ENCODE measurements at places on chromosomes 3 and 15.

DNA sequence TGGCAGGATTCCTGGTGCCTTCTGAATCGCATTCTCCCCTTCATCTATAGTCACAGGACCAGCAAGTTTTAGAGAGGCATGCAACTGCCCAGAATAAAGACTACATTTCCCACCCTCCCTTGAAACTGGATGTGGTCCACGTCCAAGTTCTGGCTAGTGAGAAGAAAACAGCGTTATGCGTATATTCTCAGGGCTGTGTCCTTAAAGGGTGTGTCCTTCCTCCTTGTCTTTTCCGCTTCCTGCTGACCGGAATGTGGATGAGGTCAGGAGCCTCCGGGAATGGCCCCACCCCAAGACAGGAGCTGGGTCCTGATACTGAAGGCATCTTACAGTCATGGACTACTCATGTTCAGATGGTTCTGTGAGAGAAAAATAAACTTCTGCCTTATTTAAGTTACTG lies 20.2 kb downstream of the CHST2 start:
- DNase-seq: no peak

DNA sequence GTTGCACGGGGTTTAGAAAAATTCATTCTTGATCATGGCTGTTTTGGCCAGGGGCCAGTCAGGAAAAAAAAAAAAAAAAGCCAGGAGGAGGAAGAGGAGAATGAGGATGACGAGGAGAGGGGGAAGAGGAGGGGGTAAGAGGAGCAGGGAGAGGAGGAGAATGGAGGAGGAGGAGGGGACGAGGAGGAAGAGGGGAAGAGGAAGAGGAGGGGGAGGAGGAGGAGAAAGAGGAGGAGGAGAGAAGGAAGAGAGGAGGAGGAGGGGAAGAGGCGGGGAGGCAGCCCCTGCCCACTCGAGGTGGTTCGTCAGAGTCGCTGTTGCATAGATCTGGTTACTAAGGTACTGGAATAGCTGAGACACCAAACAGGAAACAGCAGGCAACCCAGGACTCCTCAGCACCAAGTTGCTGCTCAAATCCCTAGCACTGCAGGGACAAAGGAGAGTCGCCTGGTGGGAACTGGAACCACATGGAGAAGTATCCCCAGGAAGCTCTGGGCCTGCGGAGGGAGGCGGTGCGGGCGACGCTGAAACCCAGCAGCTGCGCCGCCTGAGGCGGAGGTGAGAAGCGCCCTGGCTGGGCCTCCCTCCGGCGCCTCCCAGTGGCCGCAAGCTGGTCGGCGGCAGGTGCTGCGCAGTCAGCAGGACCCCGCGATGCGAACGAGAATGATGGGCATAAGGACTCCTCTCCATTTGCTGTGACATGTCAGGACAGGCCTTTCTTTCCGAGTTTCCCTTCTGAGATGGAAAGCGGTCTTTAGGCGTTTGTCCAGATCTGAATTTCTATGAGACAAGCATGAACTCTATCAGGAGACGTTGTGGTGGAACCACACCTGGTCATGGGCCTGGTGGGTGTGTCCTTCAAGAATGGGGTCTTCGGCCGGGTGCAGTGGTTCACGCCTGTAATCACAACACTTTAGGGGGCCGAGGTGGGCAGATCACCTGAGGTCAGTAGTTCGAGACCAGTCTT lies 17.5 kb downstream of the FAM240A start:
- DNase-seq: no peak

GRCh38 chr15:53328341-53328740 lies 431.1 kb downstream of the WDR72 start:
- DNase-seq: no peak

DNA sequence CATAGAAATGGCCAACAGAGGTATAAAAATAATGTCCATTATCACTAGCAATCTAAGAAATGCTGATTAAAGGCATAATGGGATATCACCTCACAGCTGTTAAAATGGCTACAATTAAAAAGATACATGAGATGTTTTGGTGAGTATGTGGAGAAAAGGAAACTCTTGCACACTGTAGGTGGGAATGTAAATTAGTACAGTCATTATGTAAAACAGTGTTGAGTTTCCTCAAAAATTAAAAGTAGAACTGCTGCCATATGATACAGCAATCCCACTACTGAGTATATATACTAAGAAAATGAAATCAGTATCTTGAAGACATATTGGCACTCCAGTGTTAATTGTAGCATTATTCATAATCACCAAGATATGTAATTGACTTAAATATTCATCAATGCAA lies 982.2 kb upstream of the EPHA6 start:
- DNase-seq: no peak

- no peak for DNase-seq
Measured at GRCh38 chr3:101984356-101984755, 135.0 kb downstream of the NFKBIZ start.

GRCh38 chr3:25895031-25895430 lies 105.1 kb downstream of the OXSM start:
- no peak for DNase-seq

DNA sequence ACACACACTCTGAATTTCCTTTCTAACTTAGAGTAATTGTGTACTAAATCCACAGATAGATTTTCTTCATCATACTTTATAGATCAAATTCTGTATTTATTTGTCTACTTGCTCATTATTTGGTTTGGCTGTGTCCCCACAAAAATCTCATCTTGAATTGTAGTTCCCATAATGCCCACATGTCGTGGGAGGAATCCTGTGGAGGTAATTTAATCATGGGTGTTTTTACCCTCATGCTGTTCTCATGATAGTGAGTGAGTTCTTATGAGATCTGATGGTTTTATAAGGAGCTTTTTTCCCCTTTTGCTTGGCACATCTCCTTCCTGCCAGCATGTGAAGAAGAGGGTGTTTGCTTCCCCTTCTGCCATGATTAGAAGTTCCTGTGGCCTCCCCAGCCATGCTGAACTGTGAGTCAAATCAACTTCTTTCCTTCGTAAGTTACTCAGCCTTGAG lies 198.3 kb upstream of the TGFBR2 start:
- DNase-seq: no peak

GRCh38 chr15:43194795-43195194 lies 9.6 kb downstream of the CCNDBP1 start:
- DNase-seq: no peak

DNA sequence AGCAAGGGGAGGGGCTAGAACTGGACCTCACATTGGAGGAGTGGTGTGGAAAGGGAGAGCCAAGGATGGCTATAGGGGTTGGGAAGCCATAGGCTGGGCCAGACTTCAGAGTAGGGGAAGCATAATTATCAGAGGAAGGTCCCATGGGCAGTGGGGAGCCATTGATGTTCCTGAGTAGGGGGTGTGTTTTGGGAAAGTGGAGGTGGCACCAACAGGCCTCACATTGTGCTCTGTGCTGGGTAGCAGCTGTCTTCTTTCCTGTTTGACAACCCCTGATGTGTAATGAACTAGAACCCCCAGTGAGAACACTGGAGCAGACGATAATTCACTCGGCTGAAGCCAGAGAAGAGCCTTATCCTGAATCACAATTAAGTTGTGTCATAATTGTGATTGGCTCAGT lies 41.2 kb downstream of the SLC6A11 start:
- no peak for DNase-seq

DNA sequence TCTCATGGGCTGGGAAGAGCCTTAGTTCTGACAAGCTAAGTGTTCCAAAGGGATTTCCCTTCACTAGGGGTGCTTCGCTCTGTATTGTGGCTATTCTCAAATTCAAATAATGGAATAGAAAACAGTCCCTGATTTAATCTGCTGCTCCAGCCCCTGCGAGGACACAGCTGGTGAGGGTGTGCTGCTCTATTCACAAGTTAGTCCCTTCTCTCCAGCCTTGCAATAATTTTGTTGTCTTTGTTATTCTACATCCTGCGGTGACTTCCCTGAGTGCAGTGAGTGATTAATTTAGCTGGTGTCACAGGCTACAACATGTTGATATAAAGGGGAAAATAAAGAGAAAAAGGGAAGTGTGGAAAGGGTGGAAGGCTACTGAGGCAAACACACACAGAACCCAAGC lies 180.5 kb upstream of the VEPH1 start:
- peak; percentile 12 for DNase-seq

DNA sequence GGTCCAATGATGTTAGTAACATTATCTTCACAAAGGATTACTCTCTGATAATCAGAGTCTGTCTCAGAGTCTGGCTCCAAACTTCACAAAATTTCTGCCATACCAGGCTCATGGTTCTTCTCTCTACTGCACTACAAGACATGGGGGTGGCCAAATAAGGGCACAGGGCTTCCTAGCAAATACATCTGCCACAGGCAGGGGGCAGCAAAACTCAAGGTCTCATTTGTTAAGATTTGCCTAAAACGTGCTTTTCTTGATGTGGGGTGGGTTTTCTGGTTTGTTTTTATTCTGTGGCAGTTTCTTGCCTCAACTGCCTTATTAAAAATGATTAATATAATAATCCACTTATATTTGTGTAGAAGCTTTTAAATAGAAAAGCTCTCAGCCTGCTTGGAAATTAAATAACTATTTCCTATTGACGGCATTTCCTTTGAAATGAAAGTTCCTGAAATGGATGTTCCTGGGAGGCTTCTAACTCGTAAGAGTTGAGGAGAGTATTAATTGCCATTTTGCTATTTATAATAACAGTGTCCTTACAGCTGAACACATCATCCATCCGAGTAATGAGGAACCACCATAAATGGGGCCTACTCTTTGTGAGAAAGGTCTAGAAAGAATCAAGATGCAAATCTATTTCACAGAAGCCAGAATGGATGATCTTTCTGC lies 53.8 kb downstream of the SST start:
- DNase-seq: no peak

- no peak for DNase-seq
Measured at GRCh38 chr15:95836536-95836935, 494.0 kb upstream of the NR2F2 start.

GRCh38 chr3:42681361-42682038 lies 3.8 kb upstream of the KLHL40 start:
- DNase-seq: no peak

GRCh38 chr15:68935400-68935937 lies 5.1 kb downstream of the SPESP1 start:
- DNase-seq: no peak

GRCh38 chr3:32106929-32107362 lies 526 bp downstream of the GPD1L start:
- no peak for DNase-seq

DNA sequence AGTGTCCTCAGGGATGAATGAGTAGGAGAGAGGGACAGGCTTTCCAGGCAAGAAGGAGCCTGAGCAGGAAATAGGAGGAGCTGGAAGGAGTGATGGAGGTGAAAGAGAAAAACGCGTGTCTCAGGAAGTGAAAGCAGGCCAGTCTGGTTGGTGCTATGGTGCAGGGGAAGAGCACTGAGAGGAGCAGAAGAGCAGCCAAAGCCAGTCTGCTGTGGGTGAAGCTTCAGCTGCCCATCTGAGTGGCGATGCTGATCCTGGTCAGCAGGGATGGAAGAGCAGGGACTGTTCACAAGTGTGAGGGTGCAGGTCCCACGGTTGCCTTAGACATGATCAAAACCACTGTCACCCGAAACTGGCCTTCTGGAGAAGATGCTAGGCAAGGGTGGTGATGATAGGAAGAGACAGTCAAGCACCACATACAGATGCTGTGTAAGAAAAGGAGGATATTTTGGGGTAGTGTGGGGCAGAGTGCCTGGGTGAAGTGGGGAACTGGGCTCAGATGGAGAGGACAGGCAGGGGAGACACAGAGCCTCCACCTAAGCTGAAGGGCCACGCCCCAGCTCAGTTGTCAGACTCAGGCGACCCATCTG lies 5.5 kb upstream of the KY start:
- DNase-seq: no peak

DNA sequence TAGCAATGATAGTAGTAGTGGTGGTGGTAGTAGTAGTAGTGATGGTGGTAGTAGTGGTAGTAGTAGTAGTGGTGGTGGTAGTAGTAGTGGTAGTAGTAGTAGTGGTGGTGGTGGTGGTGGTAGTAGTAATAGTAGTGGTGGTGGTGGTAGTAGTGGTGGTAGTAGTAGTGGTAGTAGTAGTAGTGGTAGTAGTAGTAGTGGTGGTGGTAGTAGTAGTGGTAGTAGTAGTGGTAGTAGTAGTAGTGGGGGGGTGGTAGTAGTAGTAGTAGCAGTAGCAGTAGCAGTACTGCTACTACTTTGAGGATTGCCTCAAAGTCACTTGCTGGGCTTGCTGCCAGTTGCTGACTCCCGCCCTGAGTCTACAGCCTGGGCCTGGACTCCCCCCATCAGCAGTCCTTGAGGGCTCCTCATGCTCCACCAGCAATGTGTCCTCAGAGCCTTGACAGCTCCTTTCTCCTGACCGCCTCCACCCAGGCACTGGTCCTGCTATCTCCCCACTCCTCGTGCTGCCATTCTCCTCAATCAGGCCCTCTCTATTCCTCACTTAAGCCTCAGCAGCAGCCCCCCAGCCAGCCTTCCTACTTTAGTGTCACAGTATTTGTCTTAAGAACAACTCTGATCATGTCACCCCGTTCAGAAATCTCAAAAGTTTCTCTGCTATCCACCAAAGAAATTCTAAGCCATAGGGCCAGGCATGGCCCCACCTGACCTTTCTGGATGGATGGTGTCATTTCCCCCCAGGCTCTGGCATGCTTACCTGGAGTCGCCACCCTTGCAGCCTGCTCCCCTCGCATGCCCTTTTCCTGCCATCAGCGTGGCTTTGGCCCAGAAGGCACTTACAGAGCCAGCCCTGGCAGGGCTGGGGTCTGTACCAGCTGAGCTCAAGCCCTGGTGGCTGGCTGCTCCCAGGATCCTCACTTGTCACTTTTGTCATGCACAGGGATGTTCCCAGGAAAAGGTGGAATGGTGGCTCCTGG lies 45.6 kb downstream of the DLEC1 start:
- DNase-seq: no peak

GRCh38 chr3:170734735-170735065 lies 135.3 kb downstream of the RPL22L1 start:
- DNase-seq: no peak

DNA sequence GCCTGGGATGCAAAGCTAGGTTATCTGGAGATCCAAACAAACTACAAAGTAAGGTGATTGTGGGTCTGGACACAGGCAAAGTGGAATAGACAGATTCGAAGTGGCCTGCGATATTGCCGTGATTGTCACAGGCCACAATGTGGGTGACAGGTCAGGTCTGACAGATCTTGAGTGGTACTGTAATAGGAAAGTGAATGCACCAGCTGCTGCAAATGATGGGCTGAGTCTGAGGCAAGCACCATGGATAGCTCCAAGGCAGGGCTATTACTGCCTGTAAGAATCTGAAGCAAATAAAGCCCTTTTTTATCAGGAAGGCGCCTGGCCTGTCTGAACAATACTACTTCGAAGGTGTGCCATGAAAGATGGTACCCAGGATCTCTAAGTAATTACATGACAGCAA lies 10.0 kb downstream of the ARMC8 start:
- DNase-seq: no peak

- no peak for DNase-seq
Measured at GRCh38 chr15:70817266-70817665, 36.7 kb downstream of the LARP6 start.

GRCh38 chr3:116433552-116433951 lies 11.7 kb downstream of the LSAMP start:
- no peak for DNase-seq

GRCh38 chr3:194075802-194076460 lies 60.0 kb upstream of the HES1 start:
- DNase-seq: no peak

GRCh38 chr3:190404715-190405114 lies 16.8 kb downstream of the CLDN16 start:
- no peak for DNase-seq

- no peak for DNase-seq
Measured at GRCh38 chr3:157938154-157938779, 168.0 kb downstream of the SHOX2 start.

- no peak for DNase-seq
Measured at GRCh38 chr15:78098131-78098755, 5.9 kb downstream of the SH2D7 start.

GRCh38 chr15:83515164-83515563 lies 68.0 kb downstream of the SH3GL3 start:
- DNase-seq: no peak

All from NCI-H2081 treated with DMSO at 0.1 percent for 48 hours (cell line).